ENCODE measurements at places on chromosomes 11 and 22. TPM values are rescaled to one million over a fixed set of nuclear protein-coding genes. Genes with fewer than 3 reads are reported as not detected.

Gene RAG1
- total RNA-seq: 2.2 TPM

Gene CDKN1C
- total RNA-seq: 311 TPM

Gene KRTAP5-10
- total RNA-seq: not detected

Gene CYP2R1
- total RNA-seq: 24.6 TPM

Gene PKDREJ
- 0.10 TPM for total RNA-seq

Gene ROBO3
- 10.8 TPM for total RNA-seq

Gene CCND1
- 135 TPM for total RNA-seq

Gene SLC25A18
- not detected for total RNA-seq

Gene VEGFB
- 46.5 TPM for total RNA-seq

Gene PAFAH1B2
- 88.1 TPM for total RNA-seq

DNA sequence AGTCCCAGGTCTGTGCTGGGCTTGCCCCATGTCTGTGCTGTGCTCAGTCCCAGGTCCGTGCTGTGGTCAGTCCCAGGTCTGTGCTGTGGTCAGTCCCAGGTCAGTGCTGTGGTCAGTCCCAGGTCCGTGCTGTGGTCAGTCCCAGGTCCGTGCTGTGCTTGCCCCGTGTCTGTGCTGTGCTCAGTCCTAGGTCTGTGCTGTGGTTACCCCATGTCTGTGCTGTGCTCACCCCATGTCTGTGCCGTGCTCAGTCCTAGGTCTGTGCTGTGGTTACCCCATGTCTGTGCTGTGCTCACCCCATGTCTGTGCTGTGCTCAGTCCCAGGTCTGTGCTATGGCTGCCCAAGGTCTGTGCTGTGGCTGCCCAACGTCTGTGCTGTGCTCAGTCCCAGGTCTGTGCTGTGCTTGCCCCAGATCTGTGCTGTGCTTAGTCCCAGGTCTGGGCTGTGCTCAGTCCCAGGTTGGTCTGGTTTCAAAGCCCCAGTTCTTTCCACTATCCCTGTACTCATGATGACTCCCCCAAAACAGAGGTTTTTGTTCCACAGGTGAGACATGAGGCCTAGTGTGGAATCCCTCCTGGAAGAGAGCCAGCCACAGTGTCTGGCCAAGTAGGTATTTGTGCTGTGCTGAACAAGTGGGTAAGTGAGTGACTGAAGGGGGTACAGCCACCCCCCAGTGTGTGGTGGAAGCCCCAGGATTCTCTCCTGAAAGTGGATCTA lies 34.8 kb downstream of the IRAG1 start:
- no peak for DNase-seq

DNA sequence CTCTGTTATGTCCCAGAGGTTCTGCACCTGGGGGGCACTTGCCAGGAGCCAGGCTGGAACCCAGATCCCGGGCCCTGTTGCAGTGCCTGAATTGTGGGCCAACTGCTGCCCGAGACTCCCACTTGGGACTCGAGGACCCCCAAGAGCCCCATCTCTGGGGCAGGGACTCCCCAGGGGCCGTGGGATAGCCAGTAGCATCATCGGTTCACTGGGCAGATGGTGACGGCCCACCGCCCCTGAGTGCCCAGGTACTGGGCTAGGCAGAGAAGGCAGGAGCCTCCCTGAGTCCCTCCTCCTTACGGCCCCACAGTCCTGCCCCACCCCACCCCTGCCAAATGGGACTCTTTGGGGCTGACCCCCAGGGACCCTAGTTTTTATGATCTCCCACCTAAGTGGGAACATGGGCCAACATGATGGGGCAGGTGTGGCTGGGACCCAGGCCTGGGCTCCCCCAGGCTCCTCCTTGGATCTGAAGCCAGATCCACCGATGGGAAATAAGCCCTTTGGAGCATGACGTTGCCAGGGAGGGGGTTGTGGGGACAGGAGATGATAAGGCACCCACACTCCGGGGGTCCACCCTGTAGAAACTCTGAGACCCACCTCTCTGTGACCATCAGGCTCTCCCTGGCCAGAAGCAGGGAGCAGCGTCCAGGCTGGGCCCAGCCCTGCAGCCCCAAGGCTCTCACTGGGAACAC lies 94.5 kb upstream of the FGF3 start:
- no peak for DNase-seq

- no peak for DNase-seq
These were observed 419.8 kb upstream of the CCDC179 start for GRCh38 chr11:23280088-23280487.

DNA sequence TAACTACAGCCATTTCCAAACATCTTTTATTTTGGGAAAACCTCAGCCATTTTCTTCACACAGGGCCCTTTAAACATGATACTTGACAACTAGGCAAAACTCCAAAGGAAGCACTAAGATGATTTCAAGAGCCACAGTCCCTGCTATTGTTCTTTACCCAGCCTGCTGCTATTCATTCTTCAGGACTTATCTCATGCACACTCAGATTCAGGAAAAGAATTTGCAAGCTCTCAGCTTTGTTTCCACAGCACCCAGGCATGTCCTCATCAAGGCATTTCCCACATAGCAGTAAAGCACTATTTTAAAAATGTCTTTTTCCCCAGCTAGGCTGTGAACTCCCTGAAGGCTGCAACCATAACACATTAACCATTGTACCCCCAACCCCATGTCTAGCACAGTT lies 609.3 kb upstream of the CCDC90B start:
- DNase-seq: no peak

- DNase-seq: no peak
These were observed 22.0 kb downstream of the CREB3L1 start for GRCh38 chr11:46299451-46299961.

GRCh38 chr11:36425561-36426081 lies 84.5 kb downstream of the TRAF6 start:
- DNase-seq: peak; percentile 70

- DNase-seq: peak; percentile 15
These were observed 112.6 kb downstream of the C11orf91 start for GRCh38 chr11:33588056-33588455.

DNA sequence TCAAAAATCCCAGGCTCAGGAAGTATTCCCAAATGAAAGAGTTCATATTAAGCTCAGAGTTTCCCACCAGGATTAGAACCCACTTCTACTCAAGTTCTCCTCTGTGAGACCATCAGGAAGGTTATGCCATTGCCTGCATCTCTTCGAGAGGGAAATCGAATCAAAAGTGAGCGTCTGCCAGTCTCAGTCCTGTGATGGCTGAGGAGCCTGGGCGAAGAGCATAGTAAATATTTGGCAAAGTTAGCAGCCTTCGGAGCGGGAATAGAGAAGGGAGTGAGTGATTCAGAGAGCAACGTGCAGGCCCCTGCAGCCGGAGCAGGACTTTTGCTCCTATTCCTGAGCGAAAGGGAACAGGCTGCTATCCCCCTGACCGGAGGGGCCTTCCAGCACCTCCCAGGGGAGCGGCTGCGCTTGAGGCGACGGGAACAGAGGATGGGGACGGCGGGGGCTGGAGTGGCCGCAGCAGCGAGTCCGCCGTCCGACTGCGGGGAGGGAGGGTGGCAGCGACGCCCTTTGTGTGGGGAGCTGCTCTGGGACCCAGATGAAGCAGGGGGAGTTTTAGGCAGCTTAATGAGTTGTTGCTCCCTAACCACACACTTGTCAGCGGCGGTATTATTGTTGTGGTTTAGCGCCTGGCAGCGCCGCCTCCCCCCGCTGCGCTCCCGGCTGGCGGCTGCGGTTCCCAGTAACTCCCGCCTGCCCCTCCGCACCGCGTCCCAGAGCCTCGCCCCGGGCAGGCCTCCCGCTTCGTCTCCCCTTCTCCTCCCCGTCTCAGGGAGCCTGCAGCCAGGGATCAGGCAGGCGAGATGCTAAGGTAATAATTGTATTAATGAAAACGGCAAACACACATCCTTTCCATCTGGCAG lies 21.7 kb upstream of the NRGN start:
- no peak for DNase-seq

- DNase-seq: no peak
These were observed 2.6 kb downstream of the ANKRD13D start for GRCh38 chr11:67291481-67292381.

- no peak for DNase-seq
These were observed 18.8 kb upstream of the SYT13 start for GRCh38 chr11:45304992-45305335.

DNA sequence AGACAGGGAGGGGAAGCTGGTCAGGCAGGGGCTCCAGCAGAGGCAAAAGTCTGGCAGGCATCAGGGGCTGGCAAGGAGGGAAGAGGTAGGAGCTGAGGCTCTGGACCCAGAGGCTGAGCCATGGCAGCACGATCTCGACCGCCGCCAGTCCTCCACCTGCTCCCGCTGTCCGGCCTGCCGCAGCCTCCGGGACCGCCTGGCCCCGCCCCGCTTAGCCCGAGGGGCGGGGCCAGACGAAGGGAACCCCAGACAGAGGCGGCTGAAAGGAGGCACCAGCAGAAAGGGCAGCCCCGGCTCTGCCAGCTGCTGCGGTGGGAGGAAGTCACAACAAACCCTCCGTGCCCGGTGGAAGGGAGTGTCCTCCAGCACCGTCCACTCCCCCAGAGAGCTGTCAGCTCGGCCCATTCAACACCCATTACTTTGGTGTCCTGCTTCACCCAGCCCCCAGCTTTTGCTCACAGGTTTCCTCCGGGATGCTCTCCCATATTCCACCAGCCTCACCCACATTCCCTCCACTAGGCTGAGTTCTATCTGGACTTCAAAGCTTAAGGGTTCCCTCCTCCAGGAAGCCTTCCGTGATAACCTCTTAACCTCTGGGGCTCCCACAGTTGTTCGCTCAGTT lies at the start of gene MFNG:
MFNG (minus strand) TSS at position 161 of the 622 bp plus-strand sequence. CDS start 207 bp downstream, outside the sequence.
- peak; percentile 69 for DNase-seq

DNA sequence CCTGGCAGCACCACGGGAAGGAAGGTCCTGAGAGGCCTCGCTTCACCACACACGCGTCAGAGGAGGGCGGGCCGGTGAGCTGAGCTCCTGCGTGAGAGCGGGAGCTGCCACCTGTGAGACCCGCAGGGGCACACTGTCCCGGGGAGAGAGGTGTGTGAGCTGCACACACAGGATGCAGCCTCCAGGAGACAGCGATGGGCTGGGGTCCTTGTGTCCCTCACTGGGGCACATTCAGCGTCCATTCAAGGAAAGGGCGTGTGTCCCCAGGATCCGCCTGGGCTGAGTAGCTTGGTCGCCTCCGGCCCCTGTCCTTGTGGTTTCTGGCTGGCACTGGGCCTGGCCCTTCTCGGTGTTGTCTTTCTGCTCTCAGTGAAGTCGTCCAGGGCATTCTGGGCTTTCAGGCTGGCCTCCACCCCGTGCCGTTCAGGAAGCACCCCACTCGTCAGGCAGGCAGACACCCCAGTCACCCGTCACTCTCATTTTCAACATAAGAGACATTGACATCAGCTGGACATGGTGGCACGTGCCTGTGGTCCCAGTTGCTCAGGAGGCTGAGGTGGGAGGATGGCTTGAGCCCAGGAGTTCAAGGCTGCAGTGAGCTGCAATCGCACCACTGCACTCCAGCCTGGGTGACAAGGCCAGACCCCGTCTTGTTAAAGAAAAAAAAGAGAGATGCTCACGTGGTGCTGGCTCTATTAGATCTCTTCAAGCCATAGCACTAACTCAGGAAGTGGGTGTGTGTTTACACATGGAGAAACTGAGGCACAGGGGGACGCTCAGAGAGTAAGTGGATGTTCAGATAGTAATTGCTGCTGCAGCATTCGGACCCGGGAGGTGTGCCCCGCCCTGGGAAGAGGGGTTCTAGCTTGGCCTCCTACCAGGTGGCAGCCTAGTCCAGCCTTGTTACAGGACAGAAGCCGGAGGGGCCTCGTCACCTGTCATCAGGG lies 1081.6 kb downstream of the BRD1 start:
- no peak for DNase-seq

DNA sequence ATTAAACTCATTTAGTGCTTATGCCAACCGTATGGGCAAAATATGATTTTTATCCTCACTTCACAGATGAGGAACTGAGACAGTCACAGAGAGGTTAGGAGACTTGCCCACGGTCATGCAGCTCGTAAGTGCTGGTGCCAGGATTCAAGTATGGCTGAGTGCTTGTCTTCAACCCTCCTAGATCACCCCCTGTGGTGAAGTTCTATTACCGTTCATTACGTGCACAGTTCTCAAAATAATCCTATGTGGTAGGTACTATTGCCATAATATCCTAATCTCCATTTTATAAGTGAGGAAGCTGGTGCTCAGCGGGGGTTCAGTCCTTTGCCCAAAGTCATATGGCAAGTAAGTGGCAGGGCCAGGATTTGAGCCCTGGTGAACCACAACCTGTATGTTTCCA lies 1.5 kb downstream of the MIEF1 start:
- no peak for DNase-seq

- DNase-seq: no peak
These were observed 30.3 kb downstream of the GNB1L start for GRCh38 chr22:19824212-19824925.

DNA sequence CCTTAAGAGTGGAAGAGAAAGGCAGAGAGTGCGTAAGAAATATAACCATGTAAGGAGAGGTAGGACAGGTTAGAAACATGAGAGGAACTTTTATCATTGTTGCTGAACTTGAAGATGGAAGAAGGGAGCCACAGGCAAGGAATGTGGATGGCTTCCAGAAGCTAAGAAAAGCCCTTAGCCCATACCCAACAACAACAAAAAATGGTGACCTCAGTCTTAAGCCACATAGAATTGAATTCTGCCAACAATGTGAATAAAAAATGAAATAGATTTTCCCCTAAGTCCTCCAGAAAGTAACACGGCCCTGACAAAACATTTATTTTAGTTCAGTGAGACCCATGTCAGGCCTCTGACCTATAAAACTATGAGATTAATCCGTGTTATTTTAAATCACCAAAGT lies 767.3 kb downstream of the FAM181B start:
- no peak for DNase-seq

- DNase-seq: no peak
These were observed 815 bp upstream of the MS4A6A start for GRCh38 chr11:60183591-60184205.

GRCh38 chr11:1625541-1625940 lies 3.6 kb upstream of the KRTAP5-4 start:
- no peak for DNase-seq

DNA sequence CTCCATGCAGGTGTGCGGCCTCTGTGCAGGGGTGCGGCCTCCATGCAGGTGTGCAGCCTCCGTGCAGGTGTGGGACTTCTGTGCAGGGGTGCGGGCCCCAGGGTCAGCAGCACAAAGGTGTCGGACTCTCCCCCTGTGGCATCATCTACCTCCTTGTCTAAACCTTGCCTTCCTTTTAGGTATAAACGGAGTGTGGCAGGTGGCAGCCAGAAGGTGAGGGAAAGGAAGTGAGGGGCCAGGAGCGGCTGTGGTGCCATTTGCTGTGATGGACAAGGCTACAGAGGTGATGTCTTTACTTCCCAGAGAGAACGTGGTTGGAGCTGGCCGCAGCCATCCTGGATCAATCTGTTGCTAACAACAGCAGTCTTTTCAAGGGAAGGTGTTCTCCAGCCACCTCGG lies 9.1 kb downstream of the GAL start:
- no peak for DNase-seq

DNA sequence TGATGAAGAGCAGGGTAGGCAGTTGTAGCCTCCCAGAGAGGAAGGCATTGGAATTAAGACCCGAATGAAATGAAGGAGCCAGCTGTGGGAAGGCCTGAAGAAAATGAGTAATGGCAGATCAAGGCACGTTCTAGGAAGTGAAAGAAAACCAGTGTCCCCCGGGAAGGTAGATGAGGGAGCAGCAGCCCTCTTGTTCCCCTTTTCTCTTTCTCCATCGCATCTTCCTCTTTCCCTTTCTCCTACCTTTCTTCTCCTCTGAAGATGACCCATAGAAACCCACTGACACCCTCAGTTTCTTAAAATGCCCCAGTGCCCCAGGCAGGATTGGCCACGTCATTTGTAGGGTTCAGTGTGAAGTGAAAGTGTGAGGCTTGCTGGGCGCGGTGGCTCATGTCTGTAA lies 172.6 kb upstream of the SEZ6L start:
- no peak for DNase-seq

GRCh38 chr11:2539371-2540222 lies 94.8 kb downstream of the KCNQ1 start:
- peak; percentile 84 for DNase-seq

GRCh38 chr11:8035200-8035855 lies 45.7 kb upstream of the TUB start:
- peak; percentile 21 for DNase-seq

GRCh38 chr11:41284354-41284753 lies 175.1 kb downstream of the LRRC4C start:
- no peak for DNase-seq
